Fibroblast of the aortic adventitia (primary cell): ENCODE measurements at places on chromosomes 7 and 10.
A peak's percentile ranks its signal among the peaks of the same experiment; 100 is the strongest.

- DNase-seq = peak; percentile 69
Measured at GRCh38 chr10:103470761-103471653, 8.0 kb downstream of the CALHM3 start.

DNA sequence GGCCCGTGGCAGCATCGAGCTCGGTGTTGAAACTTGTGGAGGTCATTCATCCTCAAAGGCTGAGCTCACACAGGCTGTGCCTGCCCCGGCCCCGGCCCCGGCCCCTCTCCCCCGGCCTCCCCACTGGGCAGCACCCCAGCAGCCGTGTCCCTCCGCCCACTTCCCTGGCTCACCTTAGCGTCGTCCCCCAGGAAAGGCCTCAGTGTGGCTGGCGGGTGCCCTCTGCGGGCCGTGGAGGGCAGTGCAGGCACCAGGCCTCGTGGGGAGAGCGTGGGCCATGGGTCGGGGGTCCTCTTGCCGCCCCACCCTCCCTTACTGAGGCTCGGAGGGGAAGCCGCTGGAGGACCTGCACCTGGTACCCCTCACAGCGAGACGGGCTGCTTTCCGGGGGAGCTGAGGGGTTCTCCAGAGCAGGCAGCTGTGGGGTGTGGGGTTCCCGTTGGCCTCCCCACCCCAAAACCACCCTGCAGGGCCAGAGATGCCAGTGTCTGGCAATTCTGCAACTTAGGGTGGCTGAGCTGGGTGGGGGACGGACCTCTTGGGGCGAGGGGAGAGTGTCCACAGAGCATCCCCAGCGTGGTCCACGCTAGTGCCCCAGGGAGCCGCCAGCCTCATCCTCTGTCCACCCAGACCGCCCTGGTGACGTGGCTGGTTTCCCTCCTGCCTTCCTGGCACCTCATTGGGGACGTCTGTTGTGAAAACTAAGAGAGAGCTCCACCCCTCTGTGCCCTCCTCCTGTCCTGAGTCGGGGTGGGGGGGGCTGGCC, 44.2 kb upstream of the DPYSL4 start:
- no peak for DNase-seq

DNA sequence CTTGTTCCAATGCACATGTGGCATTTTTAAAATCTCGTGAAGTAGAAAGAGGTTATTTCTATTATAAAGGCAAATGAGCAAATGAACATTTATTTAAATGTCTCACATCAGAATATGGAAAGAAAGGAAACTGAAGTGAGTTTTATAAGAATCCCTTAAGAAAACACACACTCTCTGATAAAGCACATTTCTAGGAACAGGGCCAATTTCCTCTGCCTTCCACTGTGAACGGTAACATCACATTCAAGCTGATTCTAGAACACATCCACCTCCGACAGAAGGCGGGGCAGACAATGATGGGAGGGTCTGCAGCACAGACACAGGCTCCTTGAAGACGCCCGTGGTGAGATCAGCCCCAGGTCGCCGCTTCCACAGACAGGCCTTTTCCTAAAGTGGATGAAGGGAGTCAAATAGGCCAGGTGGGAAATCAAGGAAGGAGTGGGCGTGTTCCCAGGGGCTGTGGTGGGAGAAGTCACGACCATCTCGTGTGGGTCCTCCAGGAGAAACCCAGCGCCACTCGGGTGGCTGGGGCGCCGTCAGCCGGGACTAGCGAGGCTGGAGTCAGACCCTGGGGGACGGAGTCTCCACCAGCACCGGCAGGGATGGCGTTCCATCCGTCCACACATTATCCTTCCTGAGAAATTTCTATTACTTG, 31.1 kb downstream of the PITRM1 start:
- peak; percentile 67 for DNase-seq

DNA sequence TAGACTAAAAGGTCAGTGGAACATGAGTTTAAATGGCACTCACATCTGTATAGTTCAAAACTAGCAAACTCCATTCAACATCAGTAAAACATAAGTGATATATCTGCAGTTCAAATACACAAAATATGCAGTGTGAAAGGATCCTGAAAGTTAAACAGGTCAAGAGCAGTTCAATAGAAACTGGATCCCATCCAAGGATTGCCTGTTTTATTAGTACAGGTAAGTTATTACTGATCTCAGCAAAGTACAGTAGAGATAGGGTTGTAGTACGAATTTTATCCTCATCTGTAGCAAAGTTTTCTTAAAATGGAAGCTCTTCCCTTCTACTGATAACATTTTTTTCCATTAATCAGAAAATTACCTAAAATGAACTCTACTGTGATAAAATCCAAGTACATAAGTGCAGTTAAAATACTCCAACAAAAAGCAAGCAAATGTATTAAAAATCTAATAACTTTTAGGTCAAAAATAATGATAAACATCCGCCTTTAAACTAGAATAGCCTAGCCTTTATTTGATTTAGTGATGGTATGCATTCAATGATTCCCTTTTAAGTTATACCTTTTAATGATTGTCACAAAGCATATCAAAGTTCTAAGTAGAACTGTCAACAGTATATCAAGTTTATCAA, 2.2 kb downstream of the ZNF800 start:
- DNase-seq = no peak

DNA sequence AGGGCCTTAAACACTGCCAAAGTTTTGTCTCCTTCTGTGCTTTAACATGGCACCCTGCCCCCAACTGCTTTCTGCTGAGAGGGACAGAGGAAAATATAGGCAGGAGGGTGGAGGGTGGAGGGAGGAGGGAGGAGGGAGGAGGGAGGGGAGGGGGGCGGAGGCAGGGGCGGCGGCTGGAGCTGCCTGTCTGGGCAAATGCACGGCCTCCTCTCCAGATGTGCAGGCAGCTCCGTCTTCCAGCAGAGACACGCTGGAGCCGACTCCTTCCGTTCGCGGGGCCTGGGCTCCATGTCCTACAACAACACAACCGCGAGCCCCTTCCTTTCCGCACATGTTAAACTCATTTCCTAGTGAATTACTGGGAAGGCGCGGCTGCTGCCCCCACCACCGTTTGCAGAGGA, 14.2 kb downstream of the EBF3 start:
- peak; percentile 91 for DNase-seq
